NCI-H2081 treated with DMSO at 0.1 percent for 48 hours (cell line): ENCODE measurements at places on chromosomes 4 and X.

DNA sequence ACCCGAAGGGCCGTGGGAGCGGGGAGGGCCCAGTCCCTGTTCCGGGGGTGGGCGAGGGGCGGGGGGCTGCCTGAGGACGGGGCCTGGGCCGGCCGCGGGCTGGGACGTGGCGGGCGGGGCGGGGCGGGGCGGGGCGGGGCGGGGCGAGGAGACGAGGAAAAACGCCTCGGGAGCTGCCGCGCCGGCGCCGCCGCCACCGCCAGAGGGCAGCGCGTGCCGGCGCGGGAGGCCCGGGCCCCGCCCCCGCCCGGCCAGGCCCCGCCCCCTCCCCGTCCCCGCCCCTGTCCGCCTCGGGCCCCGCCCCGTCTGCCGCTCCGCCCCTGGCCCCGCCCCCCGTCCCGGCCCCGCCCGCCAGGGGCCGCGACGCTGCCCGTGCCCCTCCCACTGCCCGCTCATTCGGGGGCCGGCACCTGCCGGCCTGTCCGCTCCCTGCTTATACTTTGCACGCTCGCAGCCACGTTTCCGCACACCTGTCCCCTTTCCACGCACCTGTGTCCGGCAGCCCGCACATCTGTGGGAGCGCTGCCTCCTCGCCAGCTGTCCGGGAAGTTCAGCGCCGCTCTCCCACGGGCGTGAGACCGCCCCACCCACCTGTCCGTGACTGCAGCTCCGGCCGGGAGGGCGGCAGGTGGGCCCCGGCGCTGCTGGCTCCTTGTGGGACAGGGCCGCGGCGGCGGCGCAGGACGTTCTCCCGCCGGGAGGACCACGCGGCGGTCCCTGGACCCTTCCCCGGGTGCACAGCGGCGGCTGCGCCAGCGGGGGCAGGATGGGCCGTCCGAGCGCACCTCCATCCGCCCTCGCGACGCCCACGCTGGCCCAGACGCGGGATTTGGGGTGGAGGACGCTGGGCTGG lies 1.7 kb upstream of the FGFRL1 start:
- no peak for DNase-seq

GRCh38 chr4:109026588-109026987 lies 263.7 kb upstream of the ETNPPL start:
- no peak for DNase-seq

GRCh38 chrX:48591255-48591791 lies 6.0 kb upstream of the WDR13 start:
- no peak for DNase-seq

DNA sequence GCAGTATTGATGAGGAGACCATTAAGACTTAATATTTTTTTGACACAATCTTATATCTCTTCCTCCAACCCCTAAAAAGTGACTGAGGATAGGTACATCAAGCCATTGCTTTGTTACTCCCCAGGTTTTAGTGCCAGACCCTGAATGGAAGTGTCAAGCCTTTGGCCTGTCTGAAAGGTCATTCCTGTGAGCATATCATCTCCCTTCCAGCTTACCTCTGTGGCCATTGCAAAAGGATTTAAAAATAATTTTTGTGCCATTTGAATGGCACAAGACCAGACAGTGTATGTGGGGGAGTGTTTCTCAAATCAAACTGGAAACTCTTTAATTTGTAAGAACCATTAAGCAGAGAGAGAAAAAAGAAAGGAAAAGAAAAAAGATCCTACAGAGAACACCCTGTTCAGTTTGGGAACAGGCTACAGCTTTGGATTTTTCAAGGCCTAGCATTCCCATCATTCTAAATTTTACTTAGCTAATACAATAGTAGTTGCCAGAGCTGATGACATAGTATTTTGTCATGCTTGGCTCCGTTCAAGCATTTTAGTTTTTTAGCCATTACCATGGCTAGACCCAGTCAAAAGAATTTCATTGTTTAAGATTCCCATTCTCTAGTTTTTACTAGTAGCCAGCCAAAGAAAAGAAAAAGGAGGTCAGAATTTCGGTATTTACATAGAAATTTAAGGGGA lies 49.6 kb downstream of the HPF1 start:
- no peak for DNase-seq

DNA sequence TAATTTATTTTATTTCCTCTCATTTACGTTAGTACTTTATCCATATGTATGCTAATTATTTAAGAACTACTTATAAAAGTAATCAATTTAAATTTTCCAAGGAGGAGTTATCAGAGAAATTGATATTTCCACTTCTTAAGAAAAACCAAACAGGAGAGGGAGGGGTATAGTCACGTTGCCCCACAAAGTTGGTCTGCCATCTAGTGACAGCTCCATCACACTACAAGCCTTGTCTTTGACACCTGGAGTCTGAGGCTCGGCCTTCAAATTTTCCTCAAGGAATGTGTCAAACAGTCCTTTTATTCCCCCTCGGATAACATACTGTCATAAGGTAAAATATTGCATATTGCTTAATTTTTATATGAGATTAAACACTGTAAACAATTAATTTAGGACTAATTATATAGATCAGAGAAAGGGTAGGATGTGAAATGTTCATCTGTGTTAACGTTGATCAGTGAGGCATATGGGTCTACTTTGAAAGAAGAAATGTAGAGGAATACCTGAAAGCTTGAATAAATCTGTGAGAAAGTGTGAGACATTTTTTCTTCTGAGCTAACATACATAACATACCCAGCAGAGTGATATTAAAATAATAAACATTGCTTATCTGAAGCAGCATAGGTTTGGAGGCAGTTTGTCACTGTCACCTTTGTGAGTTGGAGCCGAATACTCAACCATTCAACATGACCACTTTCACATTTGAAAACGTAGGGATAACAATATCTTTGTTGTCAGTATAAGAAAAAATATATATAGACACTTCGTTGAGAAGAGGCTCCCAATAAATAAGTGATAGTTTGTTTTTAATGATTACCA lies 114.4 kb downstream of the GLRA3 start:
- no peak for DNase-seq

- DNase-seq: no peak
These were observed 92.5 kb upstream of the EDA2R start for GRCh38 chrX:66731398-66731797.

- no peak for DNase-seq
These were observed 41.0 kb downstream of the MID1 start for GRCh38 chrX:10579112-10580011.

DNA sequence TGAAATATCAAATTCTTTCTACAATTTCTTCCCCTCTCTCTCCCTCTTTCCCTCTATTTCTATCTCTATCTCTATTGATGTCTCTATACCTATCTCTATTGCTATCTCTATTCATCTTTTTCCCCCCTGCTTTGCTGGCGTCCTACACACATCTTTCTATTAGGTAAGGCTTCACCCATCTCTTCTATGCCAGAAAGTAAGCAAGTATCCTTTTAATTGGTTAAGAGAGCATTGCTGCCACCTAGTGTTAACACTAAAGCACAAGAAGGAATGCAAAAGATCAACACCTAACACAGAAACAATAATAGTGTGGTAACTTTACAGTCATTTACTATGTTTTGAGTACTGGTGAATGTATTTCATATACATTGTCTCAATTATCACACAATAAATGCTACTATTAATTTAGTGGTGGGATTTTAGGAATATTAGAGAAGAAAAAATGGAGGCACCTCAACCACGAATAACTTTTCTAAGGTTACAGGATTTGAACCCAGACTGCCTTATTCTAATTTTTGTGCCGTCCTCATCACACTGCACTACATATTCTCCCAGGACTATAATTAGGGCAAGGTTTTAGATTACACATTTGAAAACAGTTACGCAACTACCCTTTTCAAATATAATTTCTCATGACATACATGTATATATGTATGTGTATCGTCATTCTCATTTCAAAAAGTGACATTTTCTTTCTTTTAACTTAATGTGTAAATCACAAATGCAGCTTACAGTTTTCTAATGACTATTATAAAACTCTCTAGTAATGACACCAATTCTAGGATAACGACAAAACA lies 3.7 kb upstream of the C4orf36 start:
- DNase-seq: no peak

DNA sequence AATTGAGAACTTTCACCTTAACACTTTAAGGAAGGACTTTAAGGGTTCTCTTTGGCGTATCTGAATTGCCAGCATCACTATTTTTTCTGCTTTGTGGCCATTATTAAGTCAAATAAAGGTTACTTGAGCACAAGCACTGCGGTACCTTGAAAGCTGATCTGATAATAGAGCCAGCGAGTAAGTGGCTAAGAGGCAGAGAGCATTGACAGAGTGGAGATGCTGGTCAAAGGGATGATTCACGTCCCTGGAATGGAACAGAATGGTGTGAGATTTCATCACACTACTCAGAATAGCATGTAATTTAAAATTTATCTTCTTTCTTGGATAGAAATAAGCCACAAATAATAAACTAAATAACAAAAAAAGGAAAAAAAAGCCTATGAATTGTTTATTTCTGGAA lies 57.1 kb upstream of the NPFFR2 start:
- no peak for DNase-seq

DNA sequence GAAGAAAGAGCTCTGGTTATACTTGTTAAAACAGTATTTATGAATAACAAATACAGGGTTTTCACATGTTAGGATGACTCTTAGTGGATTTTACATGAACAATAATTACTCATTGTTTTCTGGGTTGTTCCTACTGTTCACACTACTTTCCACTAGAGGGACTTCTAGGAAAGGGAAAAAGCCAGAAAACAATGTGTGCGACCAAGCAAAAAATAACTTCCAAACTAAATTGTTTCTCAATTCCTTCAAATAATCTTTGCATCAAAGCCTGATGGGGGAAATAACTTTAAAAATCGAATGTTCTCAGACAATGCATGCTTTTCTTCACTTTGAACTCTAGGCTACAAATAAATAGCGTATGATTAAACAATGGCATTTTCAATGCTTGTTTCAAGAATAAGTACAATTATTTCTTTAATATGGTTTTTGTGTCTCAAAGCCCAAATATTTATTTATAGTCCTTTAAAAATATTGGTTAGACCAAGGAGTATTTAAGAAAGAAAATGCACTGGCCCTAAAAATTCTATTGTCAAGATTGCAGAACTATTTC lies 72.1 kb upstream of the ETNPPL start:
- DNase-seq: no peak

GRCh38 chr4:147477439-147477838 lies 3.5 kb upstream of the EDNRA start:
- no peak for DNase-seq

DNA sequence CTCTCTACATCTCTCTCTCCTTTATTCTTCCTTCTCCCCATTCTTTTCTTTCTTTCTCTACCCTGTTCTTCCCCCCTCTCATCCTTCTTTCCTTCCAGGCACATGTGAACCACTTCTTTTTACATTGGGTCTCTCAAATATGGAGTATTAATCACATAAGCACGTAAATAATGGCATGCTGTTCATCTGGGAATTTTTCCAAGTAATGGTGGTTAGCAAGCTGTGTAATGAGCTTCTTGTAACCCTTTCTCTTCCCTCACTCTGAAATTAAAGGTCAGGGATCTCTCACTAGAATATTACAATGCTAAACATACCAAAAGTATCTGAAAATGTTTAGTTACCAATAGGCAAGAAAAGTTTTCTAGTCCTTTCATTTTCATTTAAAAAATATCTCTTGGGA lies 239.9 kb upstream of the TEX13A start:
- no peak for DNase-seq

DNA sequence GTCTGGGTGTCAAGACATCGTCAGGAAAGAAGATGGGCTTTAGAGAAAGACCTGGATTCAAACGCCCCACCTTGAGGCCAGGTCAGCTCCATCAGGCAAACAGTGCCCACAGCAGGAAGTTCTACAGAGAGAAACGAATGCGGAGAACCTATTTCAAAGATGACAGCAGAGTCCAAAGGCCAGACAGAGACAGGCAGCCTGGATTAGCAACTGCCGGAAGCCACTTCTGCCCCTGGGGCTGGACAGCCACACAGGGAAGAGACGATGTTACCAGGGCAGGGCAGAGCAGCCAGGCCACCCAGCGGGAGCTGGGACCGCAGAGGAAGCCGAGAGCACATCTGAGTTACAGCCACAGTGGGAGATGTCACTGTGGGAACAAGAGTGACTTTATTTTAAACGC lies 1.2 kb downstream of the C4orf50 start:
- DNase-seq: no peak

DNA sequence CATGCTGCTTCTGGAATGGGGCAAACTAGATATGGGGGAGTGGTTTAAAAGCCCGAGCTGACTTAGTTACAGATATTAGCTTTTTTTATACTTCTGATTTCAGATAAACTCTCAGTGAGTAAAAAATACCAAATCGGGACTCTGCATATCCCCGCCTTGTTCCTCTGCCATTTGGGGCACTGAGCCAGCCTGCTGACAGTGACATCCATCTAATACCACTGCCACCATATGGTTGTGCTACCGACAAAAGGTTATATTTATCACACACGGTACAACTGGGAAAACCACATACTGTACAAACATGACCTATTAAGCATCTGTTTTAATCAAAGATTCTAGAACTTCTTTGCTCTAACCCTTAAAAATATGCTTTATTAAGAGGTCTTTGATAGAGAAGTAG lies 78.7 kb downstream of the GALNT7 start:
- peak; percentile 16 for DNase-seq

DNA sequence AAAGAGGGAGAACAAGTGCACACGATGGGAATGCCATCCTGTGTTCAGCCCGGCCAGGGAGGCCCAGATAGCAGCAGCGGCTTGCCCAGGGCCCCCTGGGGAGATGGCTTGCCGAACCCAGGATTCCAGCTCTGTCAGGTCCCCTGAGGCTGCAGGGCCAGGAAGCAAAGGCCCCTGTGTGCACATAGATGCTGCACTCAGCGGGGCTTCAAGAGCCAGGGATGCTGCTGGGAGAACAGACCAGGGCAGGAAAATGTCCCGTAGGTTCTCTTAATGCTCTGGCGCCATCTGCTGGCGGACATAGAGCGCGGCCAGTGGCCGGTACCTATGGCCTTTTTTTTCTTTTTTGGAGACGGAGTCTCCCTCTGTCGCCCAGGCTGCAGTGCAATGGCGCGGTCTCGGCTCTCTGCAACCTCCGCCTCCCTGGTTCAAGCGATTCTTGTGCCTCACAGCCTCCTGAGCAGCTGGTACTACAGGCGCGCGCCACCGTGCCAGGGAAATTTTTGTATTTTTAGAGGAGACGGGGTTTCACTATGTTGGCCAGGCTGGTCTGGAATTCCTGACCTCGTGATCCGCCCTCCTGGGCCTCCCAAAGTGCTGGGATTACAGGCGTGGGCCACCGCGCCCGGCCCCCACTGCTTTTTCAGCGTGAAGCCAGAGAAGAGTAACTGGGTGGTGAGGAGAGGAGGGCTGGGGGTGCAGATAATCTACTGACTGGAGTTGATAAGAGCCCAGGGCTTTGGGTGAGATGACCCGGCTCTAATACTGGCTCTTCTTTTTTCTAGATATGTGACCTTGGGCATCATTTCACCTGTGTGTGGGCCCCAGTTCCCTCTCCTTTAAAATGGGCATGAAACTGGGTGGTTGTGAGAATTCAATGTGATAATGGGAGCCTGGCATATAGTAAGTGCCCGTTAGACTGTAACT lies 22.5 kb downstream of the MED28 start:
- no peak for DNase-seq
